ENCODE measurements at places on chromosomes 4 and X. TPM values are rescaled to one million over a fixed set of nuclear protein-coding genes. Genes with fewer than 3 reads are reported as not detected.

GRCh38 chr4:122017296-122017695, 65.4 kb upstream of the TRPC3 start:
- H3K27ac ChIP-seq, result no peak overlapping the region
- no peaks in the 10 kb centered on the region for H3K36me3 ChIP-seq
- DNase-seq, result no peak
- H3K4me1 ChIP-seq, result no peaks in the 10 kb centered on the region
- no peak overlapping the region for H3K4me3 ChIP-seq
- no peaks in the 10 kb centered on the region for H3K27me3 ChIP-seq

CDK16 gene
- 55.9 TPM for total RNA-seq

GRCh38 chrX:100447655-100448397, 37.8 kb upstream of the PCDH19 start:
- H3K4me1 ChIP-seq, result no peaks in the 10 kb centered on the region
- no peak for DNase-seq
- H3K36me3 ChIP-seq, result no peaks in the 10 kb centered on the region
- peaks cover 5% of the 10 kb centered on the region for H3K27me3 ChIP-seq
- H3K4me3 ChIP-seq, result no peak overlapping the region

DNA sequence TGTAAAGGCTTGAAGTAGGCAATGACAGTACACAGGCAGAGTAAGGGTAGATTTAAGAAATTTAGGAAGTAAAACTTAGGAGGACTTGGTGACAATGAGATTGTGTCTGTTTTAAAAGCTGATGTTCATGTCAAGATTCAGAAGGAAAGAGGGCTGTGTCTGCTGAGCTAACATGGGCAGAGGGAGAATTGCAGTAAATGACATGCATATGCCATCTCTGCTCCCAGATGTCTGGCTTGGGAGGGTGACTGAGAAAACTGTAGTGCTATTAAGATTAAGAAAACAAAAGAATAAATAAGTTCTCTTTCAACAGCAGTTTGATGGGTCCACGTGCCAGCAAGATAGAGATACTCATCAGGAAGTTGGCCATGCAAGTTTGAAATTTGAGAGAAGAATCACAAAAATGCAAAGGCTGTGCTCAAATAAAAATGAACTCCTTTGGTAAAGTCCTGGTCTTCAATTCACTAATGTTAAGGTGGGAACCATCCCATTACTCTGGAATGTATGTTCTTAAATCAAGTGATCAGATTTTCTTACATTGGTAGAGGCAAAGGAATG, 7.2 kb downstream of the NFXL1 start:
- DNase-seq, result no peak
- H3K36me3 ChIP-seq, result no peaks in the 10 kb centered on the region
- no peak overlapping the region for H3K27ac ChIP-seq
- H3K27me3 ChIP-seq, result no peaks in the 10 kb centered on the region
- no peaks in the 10 kb centered on the region for H3K4me1 ChIP-seq

GRCh38 chrX:120378570-120378969, 16.7 kb downstream of the ATP1B4 start:
- no peaks in the 10 kb centered on the region for H3K4me1 ChIP-seq

MAGEB10 gene
- not detected for total RNA-seq

- DNase-seq, result no peak
- H3K4me3 ChIP-seq, result no peak overlapping the region
- H3K27me3 ChIP-seq, result no peaks in the 10 kb centered on the region
- no peak overlapping the region for H3K27ac ChIP-seq
These were observed 186.6 kb upstream of the GNPDA2 start for GRCh38 chr4:44912980-44913379.

GABRQ gene
- total RNA-seq, result not detected

- H3K27ac ChIP-seq, result peak overlapping the region; percentile 97
- DNase-seq, result no peak
These were observed 2.9 kb downstream of the RAPGEF2 start for GRCh38 chr4:159105761-159106243.

- H3K4me3 ChIP-seq, result peak overlapping the region; percentile 81
- no peaks in the 10 kb centered on the region for H3K27me3 ChIP-seq
- peak overlapping the region; percentile 95 for H3K27ac ChIP-seq
- peaks cover 16% of the 10 kb centered on the region for H3K4me1 ChIP-seq
- H3K36me3 ChIP-seq, result no peaks in the 10 kb centered on the region
These were observed 1.5 kb downstream of the CLCN3 start for GRCh38 chr4:169621731-169622492.

DNA sequence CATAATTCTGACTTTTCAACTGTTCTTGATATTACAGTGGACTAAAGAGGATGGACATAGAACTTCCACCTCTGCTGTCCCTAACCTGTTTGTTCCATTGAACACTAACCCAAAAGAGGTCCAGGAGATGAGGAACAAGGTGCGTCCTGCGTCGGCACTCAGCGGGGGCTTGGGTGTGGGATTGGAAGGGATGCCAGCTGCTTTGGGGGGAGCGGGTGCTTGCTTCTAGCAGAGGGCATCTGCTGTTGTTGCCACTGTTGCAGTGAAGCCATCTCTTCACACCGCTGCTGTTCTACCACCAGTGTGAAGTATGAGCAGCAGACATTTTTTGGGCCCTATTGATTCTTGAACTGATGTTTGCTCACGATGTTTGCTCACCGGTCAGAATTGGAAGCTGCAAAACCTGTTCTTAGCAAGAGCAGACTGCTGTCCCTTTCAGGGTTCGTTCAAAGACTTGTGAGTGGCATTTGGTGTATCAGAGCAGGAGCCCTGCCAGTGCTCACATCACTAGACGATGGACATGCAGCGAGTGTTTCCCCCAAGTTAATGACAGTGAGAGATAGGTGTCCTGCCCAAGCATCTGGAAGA, 55.4 kb downstream of the NOP14 start:
- no peak overlapping the region for H3K27ac ChIP-seq
- peaks cover 65% of the 10 kb centered on the region for H3K36me3 ChIP-seq
- no peak overlapping the region for H3K4me3 ChIP-seq
- H3K27me3 ChIP-seq, result no peaks in the 10 kb centered on the region
- no peak for DNase-seq
- H3K4me1 ChIP-seq, result no peaks in the 10 kb centered on the region

DNA sequence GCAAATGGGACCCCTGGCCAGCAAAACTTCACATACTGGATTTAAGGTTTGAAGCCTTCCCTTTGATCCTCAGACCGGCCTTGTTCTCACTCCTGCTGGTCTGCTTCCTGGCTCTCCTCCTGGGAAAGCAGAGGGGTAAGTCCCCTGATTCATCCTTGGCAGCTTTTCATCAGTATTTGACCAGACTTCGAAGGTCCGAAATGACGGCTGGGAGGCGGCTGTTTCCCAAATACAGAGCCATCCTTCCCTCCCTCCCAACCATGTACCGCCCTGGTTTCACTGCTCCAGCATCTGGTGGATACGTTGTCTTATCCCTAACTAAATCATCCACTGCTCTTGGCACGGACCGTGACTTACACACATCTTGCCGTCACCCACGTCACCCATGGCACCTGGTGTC, 265.5 kb downstream of the BCOR start:
- no peaks in the 10 kb centered on the region for H3K27me3 ChIP-seq
- H3K27ac ChIP-seq, result no peak overlapping the region
- H3K36me3 ChIP-seq, result no peaks in the 10 kb centered on the region
- no peak overlapping the region for H3K4me3 ChIP-seq
- no peaks in the 10 kb centered on the region for H3K4me1 ChIP-seq

DNA sequence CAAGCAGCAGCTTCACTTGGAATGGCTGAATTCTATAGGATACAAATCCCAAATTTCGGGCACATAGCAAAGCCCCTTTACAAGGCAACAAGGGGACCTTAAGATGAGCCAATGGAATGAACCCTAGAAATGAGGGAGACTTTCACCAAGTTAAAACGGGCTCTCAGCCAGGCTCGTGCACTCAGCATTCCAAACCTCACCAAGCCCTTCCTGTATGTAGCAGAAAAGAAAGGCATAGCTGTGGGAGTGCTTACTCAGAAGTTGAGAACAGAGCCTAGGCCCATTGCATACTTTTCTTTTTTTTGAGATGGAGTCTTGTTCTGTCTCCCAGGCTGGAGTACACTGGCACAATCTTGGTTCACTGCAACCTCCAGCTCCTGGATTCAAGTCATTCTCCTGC, 10.8 kb upstream of the HERC5 start:
- no peaks in the 10 kb centered on the region for H3K27me3 ChIP-seq
- no peaks in the 10 kb centered on the region for H3K4me1 ChIP-seq
- H3K4me3 ChIP-seq, result no peak overlapping the region
- H3K36me3 ChIP-seq, result no peaks in the 10 kb centered on the region
- H3K27ac ChIP-seq, result no peak overlapping the region

DNA sequence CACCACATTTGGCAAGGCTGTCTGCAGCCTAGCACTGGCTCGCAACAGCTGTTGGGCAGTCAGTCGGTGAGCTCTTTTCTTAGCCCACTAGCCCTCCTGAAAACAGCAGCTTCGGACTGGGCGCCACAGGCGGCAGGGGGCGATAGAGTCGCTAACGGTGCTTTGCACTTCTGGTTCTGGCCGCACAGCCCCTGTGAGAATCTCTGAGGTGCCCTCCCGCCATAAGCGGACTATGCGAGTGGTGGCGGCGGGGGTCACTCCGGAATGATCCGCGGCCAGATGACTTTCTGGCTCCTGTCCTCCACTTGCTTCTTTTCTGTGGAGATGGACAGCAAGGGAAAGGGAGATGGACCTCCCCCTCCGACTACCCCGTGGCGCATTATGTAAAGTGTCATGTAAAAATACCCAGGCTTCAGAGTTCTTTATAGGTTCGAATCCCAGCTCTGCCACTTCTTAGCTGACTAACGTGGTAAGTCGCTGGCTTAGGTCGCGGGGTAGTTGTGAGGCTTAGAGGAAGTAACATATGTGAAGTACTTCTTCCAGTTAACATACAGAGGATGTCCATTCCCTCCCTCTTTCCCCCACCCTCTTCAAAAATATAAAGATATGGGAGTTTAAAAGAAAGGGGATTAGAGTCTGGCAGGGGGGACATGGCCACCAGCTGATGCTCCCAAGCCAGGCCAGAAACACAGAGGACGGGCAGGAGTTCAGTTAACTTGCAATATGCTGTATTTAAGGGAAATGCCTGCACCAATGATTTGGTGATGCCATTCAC, 11.0 kb downstream of the ARHGAP36 start:
- DNase-seq, result no peak
- H3K4me1 ChIP-seq, result no peaks in the 10 kb centered on the region
- no peak overlapping the region for H3K27ac ChIP-seq
- no peak overlapping the region for H3K4me3 ChIP-seq

PCDH10 gene
- 1.9 TPM for total RNA-seq

DNA sequence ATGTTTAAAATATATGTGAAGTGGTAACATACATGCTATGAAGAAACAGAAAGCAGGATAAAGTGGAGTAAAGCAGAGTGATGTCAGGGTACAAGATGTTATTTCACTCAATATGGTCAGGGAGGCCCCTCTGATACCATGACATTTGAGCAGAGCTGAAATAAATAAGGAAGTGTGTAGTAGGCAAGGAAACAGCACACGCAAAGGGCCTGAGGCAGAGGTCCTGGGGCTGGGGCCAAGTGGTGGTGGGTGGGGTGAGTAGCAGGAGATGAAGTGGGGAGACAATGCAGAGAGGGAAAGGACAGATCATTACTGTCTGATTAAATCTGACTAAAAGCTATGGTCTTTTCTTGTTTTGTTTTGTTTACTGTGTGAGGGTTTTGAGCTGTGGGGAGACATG, 61.1 kb downstream of the FAM13A start:
- no peak for DNase-seq
- no peak overlapping the region for H3K4me3 ChIP-seq
- no peaks in the 10 kb centered on the region for H3K36me3 ChIP-seq
- no peak overlapping the region for H3K27ac ChIP-seq
- no peaks in the 10 kb centered on the region for H3K27me3 ChIP-seq
- peaks cover 4% of the 10 kb centered on the region for H3K4me1 ChIP-seq

DNA sequence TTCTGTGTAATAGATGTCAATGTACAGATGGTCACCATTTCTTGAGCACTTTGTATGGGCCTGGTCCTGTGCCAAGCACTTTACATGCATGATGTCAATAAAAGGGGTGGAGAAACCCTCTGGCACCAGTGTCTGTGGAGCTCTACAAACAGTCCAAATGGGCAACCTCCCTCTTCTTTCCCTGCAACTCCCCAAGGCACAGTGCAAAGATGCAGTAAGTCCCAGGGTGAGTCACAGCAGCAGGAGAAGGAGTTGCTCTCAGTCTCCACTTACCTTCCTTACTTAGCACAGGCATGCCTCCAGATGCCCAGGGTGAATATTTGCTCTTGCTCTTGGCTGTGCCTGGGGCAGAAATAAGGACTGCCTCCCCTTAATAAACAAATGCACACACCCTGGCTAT, 4.3 kb downstream of the OCIAD2 start:
- no peaks in the 10 kb centered on the region for H3K27me3 ChIP-seq
- H3K27ac ChIP-seq, result no peak overlapping the region
- no peak overlapping the region for H3K4me3 ChIP-seq
- no peaks in the 10 kb centered on the region for H3K4me1 ChIP-seq

DNA sequence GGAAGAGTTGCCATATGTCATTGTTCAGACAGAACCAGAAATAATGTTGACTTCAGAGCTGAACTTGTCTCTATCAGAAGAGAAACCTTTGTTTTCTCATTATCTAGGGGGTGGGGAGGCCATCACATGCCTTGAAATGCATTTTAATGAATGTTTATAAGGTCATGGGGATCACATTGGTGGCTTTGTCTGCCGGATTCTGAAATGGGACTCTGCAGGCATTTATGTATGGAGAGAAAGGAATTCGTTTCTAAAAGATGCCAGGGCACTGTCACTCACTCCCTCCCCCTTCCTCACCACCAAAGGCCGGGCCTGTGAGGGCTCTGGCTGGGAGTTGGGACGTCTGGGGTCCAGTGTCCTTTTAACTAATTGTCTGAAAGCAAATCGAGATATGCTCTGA, 102.2 kb downstream of the MAMLD1 start:
- DNase-seq, result no peak
- H3K36me3 ChIP-seq, result no peaks in the 10 kb centered on the region
- H3K4me3 ChIP-seq, result no peak overlapping the region
- no peaks in the 10 kb centered on the region for H3K27me3 ChIP-seq

ALB gene
- total RNA-seq, result not detected

GRCh38 chrX:64394874-64395567, at the start of gene MTMR8:
Gene MTMR8, minus strand, starts transcription at chrX:64395452. Its CDS starts 89 bp downstream, at chrX:64395363.
- H3K36me3 ChIP-seq, result no peaks in the 10 kb centered on the region
- no peaks in the 10 kb centered on the region for H3K4me1 ChIP-seq
- H3K27me3 ChIP-seq, result no peaks in the 10 kb centered on the region
- peak within 1 kb of the TSS; percentile 70 for H3K4me3 ChIP-seq
- DNase-seq, result peak; percentile 85

DNA sequence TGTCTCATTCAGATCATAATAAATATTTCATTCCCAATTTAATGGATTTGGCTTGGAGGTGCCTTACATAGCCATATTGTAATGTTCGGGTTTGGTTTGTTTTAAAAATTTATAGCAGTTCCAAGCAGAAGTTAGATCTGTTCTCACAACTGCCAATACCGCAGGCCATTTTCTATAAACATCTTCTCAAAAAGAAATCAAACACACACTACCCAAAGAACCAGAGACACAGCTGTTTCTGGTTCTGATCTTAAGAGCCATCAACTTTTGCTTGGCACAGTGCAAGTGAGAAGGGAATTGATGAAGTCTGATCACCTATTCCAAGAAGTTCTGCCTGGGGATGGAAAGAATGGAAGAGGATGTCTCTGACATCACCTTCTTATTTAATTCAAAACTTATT, 22.9 kb downstream of the MID1IP1 start:
- no peaks in the 10 kb centered on the region for H3K36me3 ChIP-seq
- H3K27me3 ChIP-seq, result no peaks in the 10 kb centered on the region
- H3K4me1 ChIP-seq, result no peaks in the 10 kb centered on the region
- no peak for DNase-seq

HERC3 gene
- total RNA-seq, result 44.9 TPM

- no peaks in the 10 kb centered on the region for H3K36me3 ChIP-seq
- no peak overlapping the region for H3K27ac ChIP-seq
- no peak overlapping the region for H3K4me3 ChIP-seq
- no peaks in the 10 kb centered on the region for H3K27me3 ChIP-seq
These were observed 28.7 kb downstream of the RHOH start for GRCh38 chr4:40225497-40225896.
